ENCODE measurements at places on chromosomes 3 and 15. TPM values are rescaled to one million over a fixed set of nuclear protein-coding genes. Genes with fewer than 3 reads are reported as not detected.

NRROS gene
- 0.37 TPM for total RNA-seq

BUB1B gene
- total RNA-seq: 1.9 TPM

GRCh38 chr15:31163769-31164572, 62.4 kb upstream of the TRPM1 start:
- no peaks in the 10 kb centered on the region for H3K27me3 ChIP-seq
- no peak for DNase-seq
- no peak overlapping the region for H3K27ac ChIP-seq
- H3K36me3 ChIP-seq: no peaks in the 10 kb centered on the region

- no peaks in the 10 kb centered on the region for H3K36me3 ChIP-seq
- H3K27me3 ChIP-seq: no peaks in the 10 kb centered on the region
- H3K4me1 ChIP-seq: no peaks in the 10 kb centered on the region
- DNase-seq: no peak
- no peak overlapping the region for H3K27ac ChIP-seq
Observed at GRCh38 chr3:43260412-43260811, 25.9 kb upstream of the SNRK start.

DNA sequence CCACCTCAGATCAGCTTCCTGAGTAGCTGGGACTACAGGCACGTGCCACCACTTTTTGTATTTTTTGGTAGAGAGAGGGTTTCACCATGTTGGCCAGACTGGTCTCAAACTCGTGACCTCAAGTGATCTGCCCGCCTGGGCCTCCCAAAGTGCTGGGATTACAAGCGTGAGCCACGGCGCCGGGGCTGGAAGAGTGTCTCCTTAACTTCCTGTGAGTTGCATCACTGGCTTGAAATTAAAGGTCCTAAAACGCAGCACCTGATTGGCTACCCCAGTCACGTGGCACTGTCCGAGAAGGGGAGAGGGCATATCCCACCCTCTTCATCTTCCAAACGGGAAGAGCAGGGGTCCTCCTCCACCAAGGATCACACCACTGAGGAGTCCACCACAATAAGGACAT, 5.5 kb upstream of the FAM174B start:
- DNase-seq: no peak
- no peaks in the 10 kb centered on the region for H3K36me3 ChIP-seq
- H3K4me3 ChIP-seq: no peak overlapping the region
- H3K4me1 ChIP-seq: no peaks in the 10 kb centered on the region
- no peaks in the 10 kb centered on the region for H3K27me3 ChIP-seq
- H3K27ac ChIP-seq: no peak overlapping the region

DNA sequence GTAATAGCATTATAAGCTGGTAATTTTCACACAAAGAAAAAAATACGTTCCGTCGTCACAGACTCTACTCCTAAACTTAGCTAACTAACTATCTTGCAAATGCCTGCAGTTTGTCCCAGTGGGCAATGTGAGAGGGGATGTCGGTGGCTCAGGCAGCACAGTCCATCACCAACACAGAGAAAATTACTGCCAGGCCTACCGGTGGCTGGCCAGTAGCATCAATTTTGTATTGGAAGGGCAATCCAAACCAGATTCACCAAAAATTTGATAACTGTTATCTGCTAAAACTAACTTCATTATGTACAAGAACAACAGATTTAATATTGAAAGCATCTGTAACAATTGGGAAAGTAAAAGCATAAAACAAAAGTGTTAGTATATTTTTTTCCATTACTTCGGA, 37.4 kb upstream of the RASA2 start:
- H3K27ac ChIP-seq: no peak overlapping the region
- H3K27me3 ChIP-seq: no peaks in the 10 kb centered on the region
- no peak for DNase-seq
- no peaks in the 10 kb centered on the region for H3K4me1 ChIP-seq

Data from pancreas (tissue), 10 donors.